Nephron progenitor cell (in vitro differentiated cells): ENCODE measurements at places on chromosomes 2 and 18.
A peak's percentile ranks its signal among the peaks of the same experiment; 100 is the strongest.

GRCh38 chr2:112031473-112032223 is 23.4 kb upstream of the TMEM87B start:
- DNase-seq: no peak

- DNase-seq: peak; percentile 22
Measured at GRCh38 chr2:206392118-206392517, 51.2 kb upstream of the ADAM23 start.

- DNase-seq: no peak
Measured at GRCh38 chr2:168189835-168190569, 57.4 kb downstream of the STK39 start.

DNA sequence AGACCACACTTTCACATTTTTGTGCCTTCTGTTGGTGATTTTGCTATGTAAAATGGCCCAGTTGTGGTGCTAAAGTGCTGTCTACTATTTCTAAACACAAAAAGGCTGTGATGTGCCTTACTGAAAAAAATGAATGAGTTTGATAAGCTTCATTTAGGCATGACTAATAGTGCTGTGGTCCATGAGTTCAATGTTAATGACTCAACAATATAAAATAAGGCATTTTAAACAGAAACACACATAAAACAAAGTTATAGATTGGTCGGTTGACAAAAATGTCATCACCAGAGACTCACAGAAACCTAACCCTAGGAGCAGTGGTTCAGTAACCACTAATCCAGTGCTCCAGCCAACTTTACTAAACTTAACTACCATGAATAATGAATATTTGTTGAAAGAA is 160.0 kb downstream of the DNAH6 start:
- no peak for DNase-seq

GRCh38 chr18:23661735-23662308 is 889 bp downstream of the ANKRD29 start:
- no peak for DNase-seq

DNA sequence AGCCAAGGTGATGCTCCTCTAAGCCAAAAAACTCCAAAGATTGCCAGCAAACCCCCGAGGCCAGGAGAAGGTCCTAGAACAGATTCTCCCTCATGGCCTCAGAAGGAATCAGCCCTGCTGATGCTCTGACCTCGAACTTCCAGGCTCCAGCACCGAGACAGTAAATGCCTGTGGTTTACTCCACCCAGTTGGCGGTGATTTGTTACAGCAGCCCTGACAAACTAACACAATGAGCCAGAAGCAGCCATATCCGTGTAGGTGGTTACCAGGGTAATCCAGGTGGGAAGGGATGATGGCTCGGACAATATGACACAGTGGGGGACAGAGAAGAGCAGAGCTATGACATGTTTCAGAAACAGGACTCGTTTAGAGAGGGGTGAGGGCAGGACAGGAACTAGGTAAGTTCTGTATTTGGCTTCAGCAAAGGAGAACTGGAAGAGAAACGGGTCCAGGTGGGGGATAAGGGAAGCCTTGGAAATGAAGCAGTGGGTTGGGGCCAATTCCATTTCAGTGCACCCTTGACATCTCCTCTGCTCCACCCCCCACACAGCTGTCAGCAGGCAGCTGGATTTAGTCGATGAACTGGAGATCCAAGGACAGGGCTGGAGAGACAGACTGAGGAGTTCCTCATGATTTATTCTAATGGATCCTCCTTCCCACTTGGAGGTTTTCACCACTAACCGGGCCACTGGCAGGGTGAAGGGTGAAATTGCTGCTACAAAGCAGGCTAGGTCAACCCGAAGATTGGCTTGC is 179.7 kb upstream of the SH3BP4 start:
- peak; percentile 12 for DNase-seq

DNA sequence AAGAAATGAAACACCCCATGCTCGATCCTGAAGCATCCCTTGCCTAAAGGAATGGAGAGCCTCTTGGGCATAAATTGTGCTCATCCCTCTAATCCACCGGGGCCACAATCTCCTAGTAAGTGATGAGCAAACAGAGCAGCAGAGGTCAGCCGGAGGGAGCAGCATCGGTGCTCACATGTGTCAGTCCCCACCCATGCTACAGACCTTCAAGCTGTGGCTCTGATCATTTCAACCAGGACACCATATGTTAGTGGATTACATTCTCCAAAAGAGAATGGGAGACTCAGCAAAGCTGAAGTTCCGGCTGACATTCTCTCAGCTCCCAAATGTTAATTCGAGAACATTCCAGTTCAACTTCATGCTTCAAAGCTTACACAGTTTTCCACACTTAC is 75.6 kb downstream of the AAK1 start:
- DNase-seq: no peak
